ENCODE measurements at places on chromosomes 2 and 18.

DNA sequence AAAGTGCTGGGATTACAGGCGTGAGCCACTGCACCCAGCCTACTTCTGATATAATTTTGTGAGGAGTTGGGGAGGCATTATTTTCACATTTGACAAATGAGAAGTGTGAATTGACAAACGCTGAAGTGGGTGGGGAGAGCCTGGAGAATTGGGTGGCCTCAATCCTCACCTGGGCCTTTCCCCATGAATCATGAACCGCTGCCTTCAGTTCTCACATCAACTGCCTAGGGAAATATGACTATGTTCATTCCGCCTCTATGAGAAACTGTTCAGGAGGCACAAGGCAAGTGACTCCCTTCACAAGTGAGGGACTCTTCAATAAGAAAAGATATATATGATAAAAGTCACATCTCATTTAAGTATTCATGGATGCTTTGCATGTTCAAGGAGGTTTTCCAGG, 96.6 kb upstream of the RND3 start:
- DNase-seq, result no peak

- DNase-seq, result no peak
These were observed 3.0 kb upstream of the DLX1 start for GRCh38 chr2:172082105-172082943.

- no peak for DNase-seq
These were observed 266.9 kb downstream of the DYSF start for GRCh38 chr2:71720283-71720560.

GRCh38 chr2:71505086-71505769, 51.9 kb downstream of the DYSF start:
- DNase-seq, result no peak

GRCh38 chr2:85308896-85309555, 18.8 kb downstream of the TGOLN2 start:
- DNase-seq, result no peak

DNA sequence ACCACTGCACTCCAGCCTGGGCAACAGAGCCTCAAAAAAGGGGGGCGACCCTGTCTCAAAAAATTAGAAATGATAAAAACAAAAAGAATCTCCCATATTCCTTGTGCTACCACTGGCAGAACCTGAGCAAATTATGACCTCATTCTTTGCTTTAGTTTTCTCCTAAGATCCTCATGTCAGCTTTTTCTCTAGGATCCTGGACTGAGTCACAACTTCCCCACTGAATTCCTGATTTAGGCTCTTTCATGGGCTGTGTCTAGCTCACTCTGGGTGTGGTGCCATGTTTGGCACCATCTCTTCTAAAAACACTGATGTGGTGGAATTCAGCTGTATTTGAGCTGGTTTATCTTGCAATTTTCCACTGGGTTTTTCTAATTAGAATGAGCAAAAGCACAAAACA, 37.1 kb downstream of the EXOC6B start:
- DNase-seq, result no peak

- no peak for DNase-seq
These were observed 38.5 kb upstream of the INHBB start for GRCh38 chr2:120307482-120307881.

DNA sequence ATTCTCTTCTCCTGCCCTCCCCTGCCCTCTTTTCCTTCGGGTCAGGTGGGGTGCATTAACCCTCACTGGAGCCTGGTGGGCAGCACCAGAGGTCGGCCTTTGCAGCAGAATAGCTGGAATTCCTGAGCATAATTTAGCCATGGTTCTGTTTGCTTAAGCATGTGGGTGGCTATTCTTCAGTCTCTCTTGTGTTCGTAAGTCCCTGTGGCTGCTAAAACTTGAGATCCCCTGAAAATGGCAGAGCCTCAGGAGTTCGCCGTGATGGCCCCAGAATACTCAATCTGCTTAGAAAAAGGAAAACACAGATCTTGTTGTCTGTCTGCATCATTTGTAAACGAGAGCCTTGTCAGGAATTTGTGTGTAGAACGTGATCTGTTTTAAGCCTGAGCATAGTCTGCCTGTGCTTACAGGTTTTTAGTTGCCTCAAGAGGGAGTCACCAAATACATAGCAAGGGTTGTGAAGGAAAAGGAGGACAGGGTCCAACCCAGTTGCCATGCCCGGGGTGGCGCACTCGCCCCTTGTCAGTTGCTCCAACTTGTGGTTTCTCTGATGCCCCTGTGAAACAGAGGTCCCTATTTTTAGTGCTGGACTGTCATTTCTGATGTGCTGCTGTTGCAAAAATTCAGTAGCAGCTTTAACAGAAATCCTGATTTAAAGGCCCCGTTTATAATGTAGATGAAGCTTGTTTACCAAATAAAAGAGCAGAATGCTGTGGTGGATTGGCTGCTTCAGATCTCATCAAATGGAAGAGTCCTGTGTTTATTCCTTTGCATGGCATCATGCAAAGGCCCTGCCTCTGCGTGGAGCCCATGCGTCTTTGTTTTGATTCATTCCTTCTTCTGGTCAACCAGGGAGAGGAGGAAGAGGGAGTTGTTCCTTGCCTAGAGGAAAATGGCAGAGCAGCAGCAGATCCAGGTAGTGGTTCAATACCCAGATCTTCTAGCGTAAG, 74.8 kb downstream of the WDSUB1 start:
- DNase-seq, result no peak

DNA sequence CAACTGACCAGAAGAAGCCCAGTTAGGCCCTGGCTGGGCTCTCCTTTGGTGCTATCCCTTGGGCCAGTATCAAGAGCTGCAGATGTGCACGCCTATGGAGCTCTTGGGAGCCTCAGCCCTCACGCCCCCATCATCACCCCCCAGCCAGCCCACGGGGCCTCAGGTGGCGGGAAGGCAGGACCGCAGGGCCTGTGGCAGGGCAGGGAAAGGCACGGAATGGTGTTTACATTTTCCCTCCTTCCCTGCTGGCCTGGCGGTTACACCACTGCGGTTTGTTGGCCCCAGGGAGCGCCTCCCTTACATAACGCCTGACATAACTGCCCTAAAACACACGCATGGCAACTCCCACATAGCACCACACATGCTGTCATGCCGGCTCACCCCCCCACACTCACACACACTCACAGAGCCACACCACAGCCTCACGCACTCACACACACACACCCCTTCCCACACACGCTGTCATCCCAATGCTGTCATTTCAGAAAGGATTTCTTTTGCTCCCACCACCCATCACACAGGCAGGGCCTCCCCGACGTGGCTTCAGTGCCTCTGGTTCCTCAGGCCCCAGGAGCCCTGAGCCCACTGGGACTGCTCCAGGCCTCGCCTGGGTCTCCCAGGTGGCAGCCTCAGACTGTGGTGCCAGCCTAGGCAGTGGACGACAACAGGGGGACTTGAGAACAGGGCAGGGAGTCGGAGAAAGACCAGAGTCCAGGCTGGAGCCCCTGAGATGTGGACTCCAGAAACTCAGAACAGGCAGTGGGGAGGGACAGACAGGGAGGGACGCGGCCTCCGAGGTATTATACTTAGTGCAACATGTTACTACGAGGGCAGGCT, 15.7 kb downstream of the ZFP36L2 start:
- DNase-seq, result peak; percentile 68

GRCh38 chr2:240811346-240812300, 8.4 kb downstream of the KIF1A start:
- DNase-seq, result no peak

GRCh38 chr18:76886112-76886511, 63.8 kb downstream of the ZNF236 start:
- no peak for DNase-seq

DNA sequence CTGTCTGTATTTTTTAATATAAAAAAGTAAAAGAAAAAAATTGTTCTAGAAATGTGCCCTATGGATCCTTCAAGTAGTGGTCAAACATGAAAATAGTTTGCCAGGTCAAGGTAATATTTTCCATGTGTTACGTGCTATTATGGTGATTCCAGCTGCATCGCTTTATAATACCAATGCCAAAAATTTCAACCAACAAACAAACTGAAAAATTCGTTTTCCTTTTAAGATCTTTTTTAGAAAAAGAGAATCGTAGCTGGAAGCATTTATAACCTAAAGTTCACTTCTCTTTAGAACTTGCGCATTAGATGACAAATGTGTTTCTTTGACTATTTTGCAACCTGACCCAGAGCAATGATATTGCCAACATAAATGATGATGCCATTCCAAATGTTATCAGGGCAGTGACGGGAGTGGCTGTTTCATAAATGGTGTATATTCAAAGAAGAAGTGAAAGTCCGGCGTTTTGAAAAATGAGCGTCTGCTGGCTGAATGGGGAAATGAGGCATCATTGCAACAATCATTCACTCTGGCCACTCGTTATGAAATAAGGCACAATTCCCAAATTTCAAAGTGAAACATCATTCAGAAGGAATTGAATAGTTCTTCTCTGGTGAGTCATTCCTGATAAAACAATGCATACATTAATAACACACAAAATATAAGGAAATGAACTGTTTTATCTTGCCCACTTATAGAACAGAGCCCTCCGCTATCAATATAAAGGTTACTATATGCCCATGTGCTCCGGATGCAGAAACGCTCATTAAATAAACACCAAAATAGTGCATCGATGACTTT, 297.4 kb downstream of the TGIF1 start:
- no peak for DNase-seq

DNA sequence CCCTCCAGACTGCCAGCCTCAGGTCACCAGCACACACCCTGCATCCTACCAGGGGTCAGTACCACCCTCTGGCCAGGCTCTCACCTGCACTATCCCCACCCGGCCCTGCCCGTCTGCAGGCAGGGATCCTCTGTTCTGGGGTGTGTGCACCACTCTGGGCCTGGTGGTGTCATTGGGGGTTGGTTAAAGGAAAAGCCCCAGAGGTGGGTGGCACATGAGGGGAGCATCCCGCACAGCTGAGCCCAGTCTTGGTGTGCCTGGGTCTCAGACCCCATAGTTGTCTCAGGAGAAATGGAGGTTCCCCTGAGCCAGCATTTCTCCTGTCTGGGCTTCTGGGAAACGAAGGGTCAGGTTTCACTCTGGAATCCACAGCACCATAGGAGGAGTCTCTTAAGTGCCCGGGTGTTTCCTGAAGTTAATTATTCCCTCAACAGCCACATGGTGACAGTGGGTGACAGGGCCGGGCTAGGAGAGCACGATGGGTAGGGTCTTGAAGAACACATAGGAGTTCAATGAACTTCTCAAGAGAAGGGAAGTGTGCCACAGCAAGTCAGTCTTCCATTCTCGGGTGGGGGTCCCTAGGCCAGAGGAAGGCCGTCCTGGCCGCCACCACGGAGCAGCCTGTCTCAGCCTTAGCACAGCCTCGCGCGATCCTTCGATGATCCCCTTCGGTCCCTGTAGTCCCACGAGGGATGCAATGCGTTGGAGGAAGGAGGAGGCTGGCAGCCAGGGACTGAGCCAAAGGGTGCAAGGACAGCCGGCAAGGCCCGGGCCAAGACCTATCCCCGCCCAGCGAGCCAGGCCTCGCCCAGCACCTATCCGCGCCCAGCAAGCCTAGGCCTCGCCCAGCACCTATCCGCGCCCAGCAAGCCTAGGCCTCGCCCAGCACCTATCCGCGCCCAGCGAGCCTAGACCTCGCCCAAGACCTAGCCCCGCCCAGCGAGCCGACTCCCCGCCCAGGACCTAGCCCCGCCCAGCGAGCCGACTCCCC, 1.1 kb upstream of the FARP2 start:
- DNase-seq, result peak; percentile 52

DNA sequence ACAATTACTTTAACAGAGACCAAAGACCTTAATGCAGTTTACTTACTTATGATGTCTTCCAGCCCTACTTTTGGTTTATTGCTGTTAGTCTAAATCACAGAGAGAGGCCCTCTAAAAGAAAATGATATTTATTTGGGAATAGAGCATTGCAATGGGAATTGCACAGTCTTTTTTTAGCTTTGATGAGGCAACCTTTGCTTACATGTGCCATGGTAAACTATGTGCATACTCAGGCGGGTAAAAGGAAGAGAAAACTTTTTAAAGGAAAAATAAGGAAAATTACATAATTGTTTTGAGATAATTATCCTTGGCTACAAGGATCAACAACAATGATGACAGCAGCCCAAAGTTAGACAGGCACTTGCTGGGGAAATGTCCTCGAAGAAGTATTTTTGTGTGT, 78.6 kb downstream of the EFEMP1 start:
- DNase-seq, result no peak

- DNase-seq, result peak; percentile 37
These were observed 502 bp downstream of the MERTK start for GRCh38 chr2:111898703-111899514.
